ENCODE measurements at places on chromosomes 2 and 18.

GRCh38 chr18:10242936-10243680 lies 211.3 kb upstream of the APCDD1 start:
- DNase-seq: no peak

DNA sequence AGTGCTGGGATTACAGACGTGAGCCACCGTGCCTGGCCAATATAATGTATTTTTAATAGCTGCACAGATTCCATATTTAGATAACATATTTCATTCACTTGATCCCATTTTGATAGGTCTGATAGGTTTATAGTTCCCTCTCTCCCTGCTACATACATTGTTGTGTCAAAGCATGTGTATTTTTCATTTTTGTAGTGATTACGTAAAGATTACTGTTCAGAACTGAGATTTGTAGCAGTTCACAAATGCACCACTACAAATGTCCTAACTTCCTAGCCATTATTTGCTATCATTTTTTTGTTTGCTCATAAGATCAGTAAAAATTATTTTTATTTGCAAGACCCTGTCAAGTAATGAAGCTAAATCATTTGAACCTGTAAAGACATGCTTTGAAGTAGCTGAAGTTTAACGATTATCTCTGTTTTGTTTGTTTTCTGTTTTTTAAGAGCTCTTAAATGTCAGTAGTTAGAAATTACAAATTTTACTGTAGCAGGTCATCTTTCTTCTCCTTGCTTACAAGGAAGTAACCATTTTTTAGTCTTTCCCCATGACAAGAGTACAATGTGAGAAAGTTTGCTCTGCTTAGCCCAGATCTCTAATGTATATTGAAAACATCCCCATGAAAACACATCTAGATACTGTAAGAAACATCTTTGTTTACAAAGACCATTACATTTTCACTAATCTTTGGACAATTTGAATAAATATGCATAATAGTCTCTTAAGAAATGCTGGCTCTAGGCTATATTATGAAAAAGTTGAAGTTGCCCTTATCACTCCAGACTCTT lies 54.1 kb downstream of the EML4 start:
- DNase-seq: no peak

- DNase-seq: no peak
These were observed 111.3 kb upstream of the REV1 start for GRCh38 chr2:99600981-99601651.

- no peak for DNase-seq
These were observed 89.2 kb downstream of the ZBTB7C start for GRCh38 chr18:48319801-48320638.

DNA sequence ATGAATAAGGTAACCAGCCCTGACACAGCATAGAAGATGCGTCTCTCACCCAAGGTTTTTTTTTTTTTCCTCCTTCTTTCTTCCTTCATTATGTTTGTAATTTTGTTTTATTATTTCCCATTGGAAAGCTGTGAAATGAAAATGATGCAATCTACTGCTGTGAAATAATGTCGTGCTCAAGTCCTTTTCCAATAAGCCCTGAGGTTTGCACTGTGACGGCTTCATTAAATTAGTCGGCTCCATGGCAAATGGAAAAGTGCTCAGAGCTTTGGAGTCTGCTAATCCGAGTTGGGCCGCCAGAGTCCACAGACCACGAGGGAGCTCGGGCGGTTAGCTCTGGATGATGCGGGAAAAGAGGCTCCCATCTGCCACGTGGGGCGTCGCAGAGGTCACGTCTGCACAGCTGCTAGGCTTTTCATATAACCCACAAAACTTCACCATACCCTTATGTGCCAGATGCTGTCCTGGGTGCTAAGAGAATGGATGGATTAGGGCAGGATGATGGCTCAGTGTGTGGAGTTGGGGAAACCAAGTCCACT lies 92.3 kb upstream of the CAPN13 start:
- DNase-seq: no peak

DNA sequence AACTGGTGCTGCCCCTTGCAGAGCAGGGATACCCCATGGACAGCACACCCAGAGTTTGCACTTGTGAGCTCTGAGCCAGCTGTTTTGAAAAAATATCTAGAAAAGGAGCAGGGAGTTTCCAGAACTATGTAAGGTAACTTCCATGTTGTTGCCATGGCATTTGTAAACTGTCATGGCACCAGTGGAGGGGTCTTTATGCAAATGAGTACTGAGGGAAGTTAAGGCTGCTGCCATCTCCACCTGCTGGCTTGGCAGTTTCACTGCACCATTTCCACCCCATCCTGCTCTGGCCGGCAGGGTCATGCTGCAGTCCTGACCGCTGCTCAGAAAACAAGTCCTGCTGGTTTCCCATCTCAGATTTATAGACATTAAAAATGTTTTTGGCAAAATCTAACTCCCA lies 52.3 kb upstream of the SNTG2 start:
- DNase-seq: peak; percentile 11

- DNase-seq: no peak
These were observed 218.7 kb downstream of the HNMT start for GRCh38 chr2:138182937-138183312.

Measured in coronary artery (tissue), 2 donors.